ENCODE measurements at places on chromosomes 4 and X.

GRCh38 chr4:157713342-157713741 lies 459.5 kb downstream of the GASK1B start:
- peak; percentile 7 for DNase-seq

- DNase-seq, result peak; percentile 2
Observed at GRCh38 chrX:7318661-7319060, 170.7 kb upstream of the PUDP start.

- peak; percentile 80 for DNase-seq
Observed at GRCh38 chrX:41381685-41382084, 47.7 kb downstream of the DDX3X start.

- DNase-seq, result no peak
Observed at GRCh38 chr4:80655662-80656061, 320.1 kb downstream of the CFAP299 start.

DNA sequence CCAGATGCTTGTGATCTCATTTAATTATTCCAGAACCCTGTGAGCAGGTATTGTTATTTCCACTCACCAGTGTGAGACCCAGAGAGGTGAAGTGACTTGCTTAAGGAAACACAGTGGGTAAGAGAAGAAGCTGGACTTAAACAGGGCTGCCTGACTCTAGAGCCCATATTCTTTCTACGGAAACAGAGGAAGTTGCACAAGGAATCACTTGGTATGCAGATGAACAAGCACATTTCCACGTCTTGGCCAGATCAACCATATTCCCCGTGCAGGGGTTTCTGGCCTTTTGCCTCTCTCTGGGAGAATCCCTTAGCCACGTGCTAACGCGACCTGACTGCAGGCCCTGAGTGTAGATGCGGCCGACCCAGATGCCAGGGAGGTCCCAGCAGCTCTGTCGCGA lies 195.5 kb upstream of the ATP6AP2 start:
- DNase-seq, result no peak

DNA sequence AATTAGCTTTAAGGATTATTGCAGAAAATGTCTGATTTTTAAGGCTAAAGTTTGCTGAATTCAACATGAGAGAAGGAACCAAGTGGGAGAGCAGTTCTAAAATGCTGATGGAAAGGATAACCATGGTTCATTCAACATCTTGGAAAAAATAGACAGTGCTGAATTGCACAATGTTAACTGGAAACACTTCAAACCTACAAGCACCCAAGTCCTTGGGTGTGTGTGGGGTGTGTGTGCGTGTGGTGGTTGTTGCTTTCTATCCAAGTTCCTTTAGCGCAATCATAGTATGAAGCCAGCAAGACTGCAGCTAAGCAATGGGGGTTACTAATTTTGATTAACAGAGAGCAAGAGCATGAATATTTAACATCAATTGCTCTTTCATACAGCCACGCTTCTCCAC lies 29.3 kb upstream of the SCOC start:
- DNase-seq, result no peak

GRCh38 chrX:129651756-129652564 lies 2.8 kb downstream of the APLN start:
- no peak for DNase-seq

DNA sequence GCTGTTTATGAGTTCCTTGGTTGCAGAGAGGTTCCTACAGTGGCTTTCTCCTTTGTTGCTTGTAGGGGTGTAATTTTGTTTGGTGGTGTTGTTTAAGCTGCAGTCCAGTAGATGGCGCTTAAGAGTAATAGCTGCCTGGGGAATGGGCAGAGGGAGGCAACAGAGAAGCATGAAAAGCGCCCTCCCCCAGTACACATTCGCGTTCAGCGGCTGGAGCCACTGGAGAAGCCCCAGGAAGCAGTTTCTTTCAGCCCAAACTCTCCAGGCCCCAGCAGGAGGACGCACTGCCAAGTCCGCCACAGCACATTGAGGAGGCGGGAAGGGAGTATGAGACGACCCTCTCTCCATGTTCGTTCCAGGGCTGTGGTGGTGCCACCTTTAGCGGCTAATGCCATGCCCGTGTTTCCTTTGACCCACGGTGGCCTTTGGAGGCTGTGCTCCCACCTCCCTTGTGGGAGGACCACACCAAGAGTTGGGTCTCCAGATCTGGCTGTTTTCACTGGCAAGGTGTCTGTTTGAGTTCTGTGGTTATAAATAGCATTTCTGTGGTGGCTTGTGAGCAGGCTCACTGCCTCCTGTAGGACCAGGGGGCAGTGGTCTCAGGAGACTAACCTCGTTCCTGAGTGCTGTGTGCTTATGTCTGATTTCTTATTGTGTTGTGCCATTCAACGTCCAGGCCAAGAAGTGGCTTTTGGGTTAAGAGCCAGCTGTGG lies 252.3 kb downstream of the ARHGAP10 start:
- DNase-seq, result peak; percentile 47

- DNase-seq, result peak; percentile 20
Observed at GRCh38 chr4:112735474-112735951, 98.6 kb downstream of the LARP7 start.
